ENCODE measurements at places on chromosomes 2 and 18.

DNA sequence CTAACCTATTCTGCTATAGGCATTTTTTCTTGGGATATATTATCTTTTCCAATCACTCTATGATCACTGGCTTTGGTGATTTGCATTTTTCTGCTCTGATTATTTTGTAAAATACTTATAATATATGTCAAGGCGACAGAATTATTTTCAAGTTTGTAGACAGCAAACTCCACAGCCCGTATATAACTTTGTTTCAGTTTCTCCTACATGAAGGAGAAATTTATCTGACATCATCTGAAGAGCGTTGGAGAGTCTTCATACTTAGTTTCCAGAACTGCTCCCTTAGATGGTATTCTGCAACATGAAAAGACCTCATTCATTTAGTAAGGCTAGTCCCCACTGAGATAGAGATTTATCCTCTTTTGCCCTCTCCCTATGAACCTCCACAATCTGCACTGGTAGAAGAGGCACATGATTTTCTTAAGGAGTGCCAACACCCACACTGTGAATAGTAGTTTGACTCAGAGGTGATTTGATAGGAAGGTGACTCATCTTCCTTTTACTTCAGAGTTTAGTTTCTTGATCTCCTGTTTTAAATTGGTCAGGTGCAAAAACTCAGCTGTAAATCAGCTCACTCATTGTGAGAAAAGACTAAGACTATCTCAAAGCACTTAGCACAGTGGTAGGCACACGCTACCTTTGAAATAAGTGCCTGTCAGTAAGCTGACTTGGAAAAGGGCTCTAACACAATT, 1848.6 kb upstream of the CELF4 start:
- no peak for DNase-seq

- DNase-seq = no peak
Observed at GRCh38 chr2:129923265-129924091, 56.0 kb upstream of the RAB6C start.

DNA sequence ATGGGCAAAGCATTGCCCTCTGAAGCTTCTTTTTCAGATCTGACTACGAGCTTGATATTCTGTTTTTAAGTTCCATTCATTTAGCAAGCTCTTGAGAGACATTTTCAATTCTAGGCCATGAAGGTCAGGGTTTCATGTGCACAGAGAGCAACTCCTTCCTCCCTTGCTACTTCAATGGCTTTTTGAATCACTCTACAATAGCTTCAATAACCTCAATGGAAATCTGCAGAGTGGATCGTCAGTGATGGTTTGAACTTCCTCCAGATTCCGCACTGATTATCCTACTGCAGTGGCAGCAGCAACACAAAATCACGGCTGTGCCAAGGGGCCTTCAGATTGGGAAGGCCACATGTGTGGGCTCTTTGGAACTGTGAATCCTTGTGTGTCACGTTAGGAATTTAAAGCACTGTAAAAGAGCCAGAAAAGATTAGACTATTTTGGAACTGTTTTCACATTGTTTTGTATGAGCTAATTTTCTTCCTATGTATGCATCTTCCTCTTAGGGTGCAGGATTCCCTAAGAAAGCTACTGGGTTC, 88.4 kb upstream of the MGAT4A start:
- DNase-seq = no peak

GRCh38 chr2:74191596-74192380, 6.6 kb upstream of the MTHFD2 start:
- DNase-seq = no peak

DNA sequence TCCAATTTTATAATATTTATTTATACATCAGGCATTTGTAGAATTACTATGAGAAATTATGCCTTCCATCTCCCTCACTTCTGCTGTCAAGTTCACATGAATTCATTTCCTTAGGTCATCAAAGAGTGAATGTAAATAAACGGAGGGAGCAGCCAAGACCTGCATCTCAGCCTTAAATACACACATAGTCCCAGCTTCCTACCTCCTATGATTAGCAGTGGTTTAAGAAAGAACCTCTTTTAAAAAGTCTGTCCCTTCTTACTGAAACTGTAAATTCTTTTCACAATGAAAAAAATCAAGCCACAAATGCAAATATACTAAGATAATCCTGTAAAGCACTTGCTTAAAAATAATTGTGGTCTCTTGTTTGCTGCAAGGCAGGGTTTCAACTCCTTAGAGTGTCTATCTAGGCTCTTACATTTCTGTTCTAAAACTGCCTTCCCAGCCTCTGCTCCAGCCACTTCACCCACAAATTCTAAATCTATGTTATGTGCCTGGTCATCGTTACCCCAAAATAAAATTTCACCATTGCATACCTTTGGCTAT, 532.7 kb upstream of the FSHR start:
- DNase-seq = no peak

DNA sequence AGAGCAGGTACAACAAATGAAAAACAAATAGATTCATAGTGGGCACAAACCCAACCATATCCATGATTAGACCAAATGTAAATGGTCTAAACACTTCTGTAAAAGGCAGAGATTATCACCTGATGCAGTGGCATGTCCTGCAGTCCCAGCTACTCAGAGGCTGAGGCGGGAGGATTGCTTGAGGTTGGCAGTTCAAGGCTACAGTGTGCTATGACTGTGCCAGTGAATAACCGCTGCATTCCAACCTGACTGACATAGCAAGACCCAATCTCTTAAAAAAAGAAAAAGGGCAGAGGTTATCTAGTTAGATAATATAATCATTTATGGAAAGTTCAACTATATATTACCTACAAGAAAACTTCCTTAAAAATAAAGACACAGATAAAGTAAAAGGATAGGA, 21.3 kb upstream of the SLC3A1 start:
- no peak for DNase-seq

DNA sequence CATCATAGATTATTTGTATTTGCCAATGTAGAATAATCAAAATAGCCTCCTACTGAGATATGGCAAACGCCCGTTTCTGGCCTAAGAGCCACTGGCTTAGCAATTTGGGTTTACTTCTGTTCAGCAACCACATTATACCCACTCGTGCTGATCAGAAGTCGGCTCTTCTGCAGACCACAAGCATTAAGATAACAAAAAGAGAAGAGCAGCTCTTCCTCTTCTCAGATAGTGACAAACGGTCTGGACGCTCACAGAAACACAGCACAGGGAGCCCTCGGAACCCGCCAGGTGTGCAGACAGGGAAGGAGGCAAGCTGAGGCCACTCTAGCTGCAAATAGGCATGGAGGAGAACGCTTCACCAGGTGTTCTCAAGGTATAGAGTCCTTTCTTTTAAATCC, 164.0 kb downstream of the HDAC4 start:
- DNase-seq = no peak

DNA sequence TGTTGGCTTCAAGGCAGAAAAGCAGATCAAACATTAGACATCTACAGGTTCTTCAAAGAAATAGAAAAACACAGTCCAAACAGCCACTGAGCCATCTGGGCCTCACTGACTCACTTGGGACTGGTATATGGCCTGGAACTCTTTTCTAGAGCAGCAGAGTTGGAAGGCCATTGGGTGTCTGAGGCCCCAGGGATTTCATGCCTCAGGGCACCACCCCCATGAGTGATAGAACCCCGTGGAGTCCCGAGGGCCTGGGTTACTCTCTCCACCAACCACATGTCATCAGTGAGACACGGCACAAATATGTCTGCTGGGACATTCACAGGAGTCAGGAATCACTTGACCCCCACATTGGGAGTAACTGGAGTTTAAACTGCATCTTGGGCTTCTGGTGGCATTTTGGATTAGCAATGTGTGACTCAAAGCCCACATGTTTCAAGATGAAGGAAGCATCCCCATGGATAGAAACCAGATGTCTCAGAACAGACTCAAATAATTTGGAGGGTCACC, 44.0 kb downstream of the CAPN13 start:
- DNase-seq = no peak

DNA sequence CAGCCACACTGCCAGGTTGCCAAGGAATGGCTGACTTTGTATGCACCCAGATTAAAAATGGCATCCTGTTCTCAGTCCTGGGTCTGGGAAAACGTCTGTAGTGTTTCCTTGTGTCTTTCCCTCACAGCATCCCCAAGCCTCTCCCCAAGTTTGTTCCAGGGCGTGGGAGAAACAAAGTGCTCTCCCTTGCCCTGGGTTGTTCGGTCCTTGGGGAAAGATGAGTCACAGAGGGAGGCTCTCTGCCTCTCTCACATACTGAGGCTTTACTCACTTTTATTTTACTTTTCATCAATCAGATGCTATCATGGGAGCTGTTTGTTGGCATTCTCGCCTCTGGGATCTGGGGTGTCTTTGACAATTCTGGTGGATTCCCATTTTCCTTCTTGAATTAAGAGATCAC, 492.3 kb downstream of the XIRP2 start:
- no peak for DNase-seq

GRCh38 chr2:66865161-66865560, 430.2 kb downstream of the MEIS1 start:
- no peak for DNase-seq

- no peak for DNase-seq
Observed at GRCh38 chr2:23260621-23261020, 124.4 kb upstream of the KLHL29 start.

DNA sequence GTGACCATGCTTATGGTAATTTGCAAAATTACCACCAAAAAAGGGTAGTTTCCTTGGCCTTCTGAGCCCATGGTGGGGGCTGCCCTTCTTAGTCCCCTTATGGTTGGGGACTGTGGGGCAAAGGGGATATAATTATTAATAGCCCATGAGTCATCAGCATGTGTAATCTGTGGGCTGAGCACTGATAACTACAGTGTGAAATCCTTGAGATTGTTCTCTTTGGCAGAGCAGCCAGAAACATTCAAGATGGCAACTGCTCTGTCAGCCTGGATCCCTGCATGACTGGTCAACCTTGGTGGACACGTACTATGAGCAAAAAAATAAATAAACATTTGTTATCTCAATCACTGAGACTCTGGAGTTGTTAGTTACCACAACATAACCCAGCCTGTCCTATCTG, 61.3 kb downstream of the MGAT4A start:
- DNase-seq = no peak

All from stimulated activated CD8-positive, alpha-beta memory T cell treated with anti-CD3 and anti-CD28 coated beads, Interleukin-7, amount 100 ng/mL, for 24 hours (primary cell).